NCI-H1417 treated with DMSO at 0.1 percent for 48 hours (cell line): ENCODE measurements at places on chromosomes 1 and 21.

DNA sequence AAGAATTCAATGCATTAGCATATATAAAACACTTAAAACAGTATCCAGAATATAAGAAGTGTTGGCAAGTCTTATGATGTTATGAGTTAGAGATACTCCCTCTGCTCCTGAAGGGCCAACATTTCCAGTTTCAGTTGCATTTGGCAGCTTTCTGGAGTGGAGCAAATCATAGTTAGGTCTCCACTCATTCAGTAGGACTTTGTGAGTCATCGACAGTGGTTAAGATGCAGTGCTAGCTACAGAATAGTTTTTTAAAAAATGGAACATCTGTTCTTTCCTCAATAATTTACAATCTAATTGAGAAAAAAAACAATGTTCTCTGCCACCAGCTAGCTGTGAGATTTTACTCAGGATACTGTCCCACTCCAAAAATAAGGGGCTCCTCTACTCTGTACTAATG, 389.1 kb downstream of the HLX start:
- no peak for DNase-seq

DNA sequence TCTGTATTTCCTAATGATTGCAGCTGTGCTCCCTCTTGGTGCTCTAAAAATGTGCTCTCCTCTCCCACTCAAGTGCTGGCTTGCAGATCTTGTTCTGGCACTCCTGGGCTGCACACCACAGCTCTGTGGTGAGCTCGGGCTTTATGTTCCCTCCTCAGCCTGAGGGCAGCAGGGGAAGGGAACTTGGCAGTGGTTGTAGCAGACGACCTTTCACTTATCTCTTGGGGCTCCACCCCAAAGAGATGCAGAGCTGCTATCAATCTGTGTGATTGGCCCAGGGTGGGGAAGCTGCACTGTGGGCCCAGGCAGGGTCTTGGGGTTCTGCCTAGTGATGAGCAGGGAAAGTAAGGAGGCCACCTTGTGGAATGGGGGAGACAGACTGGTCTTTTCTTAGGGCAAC, 143.5 kb upstream of the GORAB start:
- no peak for DNase-seq

DNA sequence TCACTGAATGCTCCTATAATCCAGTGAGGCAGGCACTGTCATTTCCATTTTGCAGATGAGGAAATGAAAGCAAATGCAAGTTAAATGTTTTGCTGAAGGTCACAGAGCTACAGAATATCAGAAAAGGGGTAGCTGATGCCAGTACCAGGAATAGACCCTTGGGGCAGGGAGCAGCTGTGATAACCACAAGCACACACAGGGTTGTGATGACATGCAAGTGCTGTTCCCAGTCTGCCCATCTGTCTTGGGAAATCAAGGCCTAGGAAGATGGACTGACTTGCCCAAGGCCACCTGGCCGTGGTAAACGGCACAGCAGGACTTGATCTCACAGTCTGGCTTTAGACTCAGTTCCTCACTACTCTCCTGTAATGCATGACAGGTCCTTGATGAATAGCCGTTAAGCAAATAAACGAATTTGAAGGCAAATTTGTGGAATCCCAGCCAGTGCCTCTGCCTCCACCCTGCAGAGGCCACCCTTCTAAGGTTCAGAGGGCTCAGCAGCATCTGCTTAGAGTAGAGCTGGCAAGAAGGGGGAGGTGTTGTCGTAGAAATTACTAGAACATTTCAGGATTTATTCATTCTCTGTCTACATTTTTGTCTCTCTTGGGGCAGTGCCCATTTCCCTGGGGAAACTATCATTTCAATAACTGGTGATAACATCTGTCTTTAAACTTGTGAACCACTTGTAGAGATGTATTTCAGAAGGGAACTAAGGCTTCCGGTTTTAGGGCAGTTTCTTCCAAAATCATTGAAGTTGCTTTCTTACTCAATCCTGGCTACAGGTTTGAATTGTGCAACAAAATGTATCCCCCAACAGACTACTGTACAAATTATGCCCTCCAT, 53.2 kb upstream of the MRPS6 start:
- peak; percentile 21 for DNase-seq

- no peak for DNase-seq
Measured at GRCh38 chr1:214550857-214551435, 456 bp downstream of the PTPN14 start.
